Right lung (tissue), 10 donors: ENCODE measurements at places on chromosomes 16 and 17.

DNA sequence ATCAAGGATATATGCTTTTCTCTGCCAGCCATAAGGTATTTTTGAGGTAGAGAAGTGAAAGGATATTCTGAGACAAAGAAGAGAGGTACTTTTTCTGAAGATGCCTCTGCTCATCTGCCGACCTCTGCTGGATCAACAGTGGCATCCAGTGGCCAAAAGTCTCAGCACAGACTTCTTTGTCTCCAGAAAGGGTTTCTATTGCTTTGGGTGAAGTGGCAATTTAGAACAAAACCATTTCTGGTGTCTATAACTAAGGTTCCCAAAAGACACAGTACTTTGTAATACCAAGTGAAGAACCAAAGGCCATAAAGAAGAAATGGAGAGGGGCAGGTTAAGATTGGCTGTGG, 155.2 kb upstream of the C17orf78 start:
- peak; percentile 5 for DNase-seq

DNA sequence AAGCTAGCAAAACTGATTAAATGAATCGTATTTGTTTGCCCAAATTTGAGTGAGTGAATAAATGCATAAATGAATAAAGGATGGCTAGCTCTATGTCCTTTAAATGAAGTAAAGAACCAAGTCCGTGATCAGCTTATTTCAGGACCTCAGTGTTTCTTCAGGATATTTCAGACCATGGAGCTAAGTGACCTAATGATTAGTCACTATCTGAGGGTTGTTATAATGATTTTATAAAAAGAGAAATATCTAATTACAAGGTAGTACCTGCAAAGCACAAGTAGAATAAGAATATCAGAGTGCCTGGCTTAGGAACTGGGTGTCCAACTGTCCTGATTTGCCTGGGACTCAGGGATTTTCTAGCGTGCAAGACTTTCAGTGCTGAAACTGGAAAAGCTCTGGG, 12.5 kb downstream of the KCNJ2 start:
- no peak for DNase-seq

DNA sequence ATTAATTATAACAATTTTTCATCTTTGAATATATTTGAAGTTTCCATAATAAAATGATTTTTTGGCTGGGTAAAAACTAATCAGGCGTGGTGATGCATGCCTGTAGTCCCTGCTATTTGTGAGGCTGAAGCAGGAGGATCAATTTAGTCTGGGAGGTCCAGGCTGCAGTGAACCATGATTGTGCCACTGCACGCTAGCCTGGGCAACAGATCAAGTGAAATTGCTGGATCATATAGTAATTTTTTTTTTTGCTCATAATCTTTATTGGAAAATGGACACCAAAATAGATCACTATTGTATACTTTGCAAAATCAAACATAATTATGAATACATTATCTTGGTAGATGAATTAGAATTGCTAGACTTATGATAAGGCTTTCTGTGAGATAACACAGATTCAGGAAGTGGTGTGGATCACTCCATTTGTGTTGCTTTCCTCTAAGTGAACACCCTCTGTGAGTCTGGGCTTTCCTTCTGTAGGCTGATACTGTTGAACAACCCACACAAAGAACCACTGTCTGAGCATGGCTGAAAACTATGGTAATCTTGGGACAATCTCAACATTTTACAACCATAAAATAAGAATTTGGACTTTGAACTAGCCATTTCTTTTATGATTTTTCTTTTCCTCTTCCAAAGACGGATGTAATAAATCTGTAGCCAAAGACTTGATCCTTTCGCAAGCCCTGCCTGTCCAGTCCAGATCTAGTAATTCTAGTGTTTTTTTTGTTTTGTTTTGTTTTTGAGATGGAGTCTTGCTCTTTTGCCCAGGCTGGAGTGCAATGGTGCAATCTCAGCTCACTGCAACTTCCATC, 5.6 kb upstream of the ST3GAL2 start:
- DNase-seq: no peak

GRCh38 chr16:53094013-53094630, 39.3 kb downstream of the CHD9 start:
- DNase-seq: no peak

- DNase-seq: no peak
These were observed 74.2 kb upstream of the CBX4 start for GRCh38 chr17:79913451-79913850.

DNA sequence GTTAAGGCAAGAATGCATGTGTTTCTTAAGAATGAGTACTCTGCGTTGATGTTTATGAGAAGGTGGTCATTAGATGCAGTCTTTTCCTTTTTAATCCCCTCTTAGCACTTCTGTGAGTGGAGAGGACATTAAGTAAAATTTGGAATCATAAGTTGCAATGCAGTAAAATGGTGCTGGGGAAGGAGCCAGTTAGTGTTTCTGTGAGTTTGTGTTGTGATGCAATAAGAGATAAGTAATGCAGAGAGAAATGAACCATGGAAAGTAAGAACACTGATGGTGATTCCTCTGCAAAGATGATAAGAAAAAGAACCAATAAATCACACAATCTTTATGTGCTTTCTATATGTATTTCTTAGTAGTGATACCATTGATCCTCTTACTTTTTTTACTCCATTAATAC, 20.0 kb downstream of the ABHD15 start:
- DNase-seq: no peak

GRCh38 chr17:43169561-43170139, 1.4 kb upstream of the NBR1 start:
- no peak for DNase-seq

GRCh38 chr17:41308918-41309359, at the start of gene KRTAP16-1:
Gene KRTAP16-1 (minus strand): TSS chr17:41309309. CDS start chr17:41309253, 56 bp downstream.
- no peak for DNase-seq

- no peak for DNase-seq
These were observed 172.5 kb downstream of the GRIN2A start for GRCh38 chr16:10009684-10010083.

DNA sequence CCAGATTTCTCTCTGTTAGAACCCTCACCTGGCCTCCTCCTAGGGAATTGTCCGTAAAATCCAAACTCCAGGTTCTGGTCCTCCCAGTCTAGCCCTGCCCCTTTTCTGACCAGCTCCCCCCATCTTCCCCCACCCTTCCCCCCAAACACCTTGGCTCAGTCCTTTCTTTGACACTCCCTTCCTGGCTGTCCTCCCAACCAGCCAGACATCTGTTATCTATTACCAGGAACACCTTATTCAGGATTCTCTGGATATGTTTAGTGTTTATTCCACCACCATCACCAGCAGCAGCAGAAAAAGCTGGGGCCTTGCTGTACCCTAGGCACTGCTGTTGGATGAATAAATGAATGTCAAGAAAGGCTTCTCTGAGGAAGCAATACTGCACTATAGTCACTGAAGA, 4.0 kb upstream of the CMTM3 start:
- no peak for DNase-seq

DNA sequence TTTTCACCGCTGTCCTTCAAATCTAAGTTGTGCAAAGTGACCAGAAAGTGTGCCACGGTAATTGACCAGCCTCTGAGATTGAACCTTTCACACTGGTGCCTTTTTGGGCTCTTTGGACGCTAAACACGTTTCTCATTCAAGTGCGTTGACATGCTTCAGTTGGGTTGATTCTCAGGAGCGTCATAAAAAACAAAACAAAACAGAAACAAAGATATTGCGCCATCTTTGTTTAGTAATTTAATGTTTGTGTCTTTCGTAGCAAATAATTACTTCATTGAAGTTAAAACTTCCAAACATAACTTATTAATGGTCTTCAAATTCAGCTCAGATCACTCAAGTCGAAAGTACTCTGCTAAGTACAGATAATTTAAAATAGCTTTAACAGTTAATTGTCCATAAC, 80.2 kb downstream of the OR1D5 start:
- no peak for DNase-seq

GRCh38 chr16:68229431-68230175, 6.3 kb downstream of the ESRP2 start:
- DNase-seq: peak; percentile 45

- DNase-seq: no peak
These were observed 100.9 kb downstream of the GRIN2A start for GRCh38 chr16:10081201-10081940.

- no peak for DNase-seq
These were observed 63.5 kb upstream of the CIBAR2 start for GRCh38 chr16:85175724-85176233.

DNA sequence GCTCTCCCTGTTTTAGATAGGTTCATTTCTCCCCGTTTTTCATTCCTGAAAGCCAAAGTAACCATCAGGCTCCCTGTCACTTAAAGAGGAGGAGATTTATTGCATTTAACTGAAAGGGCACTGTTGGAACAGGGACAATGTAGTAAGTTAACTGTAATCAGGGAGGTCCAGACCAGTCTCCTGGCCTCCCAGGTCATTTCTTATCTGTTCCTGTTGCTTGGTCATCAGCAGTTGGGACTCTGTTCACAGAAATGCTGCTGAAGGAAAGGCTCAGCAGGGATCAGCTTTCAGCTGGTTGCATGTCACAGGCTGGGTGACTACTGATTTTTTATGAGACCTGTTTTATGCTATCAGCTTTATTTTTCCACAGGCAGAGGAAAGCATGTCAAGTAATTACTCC, 622.6 kb upstream of the GOT2 start:
- no peak for DNase-seq

DNA sequence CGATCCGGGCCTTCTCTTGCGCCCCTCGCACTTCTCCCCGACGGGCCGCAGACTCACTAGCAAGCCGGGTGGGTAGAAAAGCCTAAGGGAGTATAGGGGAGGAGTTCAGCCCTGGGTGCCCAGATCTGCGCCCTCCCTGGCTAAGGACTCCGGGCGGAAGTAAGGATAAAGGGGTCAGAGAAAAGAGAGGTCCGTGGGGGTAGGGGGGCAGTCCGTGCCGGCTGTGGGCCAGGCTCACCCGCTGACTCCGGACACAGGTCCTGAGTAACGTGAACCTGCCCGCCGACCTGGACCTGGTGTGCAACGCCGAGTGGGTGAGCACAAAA, 1.8 kb downstream of the NAGS start:
- DNase-seq: no peak

DNA sequence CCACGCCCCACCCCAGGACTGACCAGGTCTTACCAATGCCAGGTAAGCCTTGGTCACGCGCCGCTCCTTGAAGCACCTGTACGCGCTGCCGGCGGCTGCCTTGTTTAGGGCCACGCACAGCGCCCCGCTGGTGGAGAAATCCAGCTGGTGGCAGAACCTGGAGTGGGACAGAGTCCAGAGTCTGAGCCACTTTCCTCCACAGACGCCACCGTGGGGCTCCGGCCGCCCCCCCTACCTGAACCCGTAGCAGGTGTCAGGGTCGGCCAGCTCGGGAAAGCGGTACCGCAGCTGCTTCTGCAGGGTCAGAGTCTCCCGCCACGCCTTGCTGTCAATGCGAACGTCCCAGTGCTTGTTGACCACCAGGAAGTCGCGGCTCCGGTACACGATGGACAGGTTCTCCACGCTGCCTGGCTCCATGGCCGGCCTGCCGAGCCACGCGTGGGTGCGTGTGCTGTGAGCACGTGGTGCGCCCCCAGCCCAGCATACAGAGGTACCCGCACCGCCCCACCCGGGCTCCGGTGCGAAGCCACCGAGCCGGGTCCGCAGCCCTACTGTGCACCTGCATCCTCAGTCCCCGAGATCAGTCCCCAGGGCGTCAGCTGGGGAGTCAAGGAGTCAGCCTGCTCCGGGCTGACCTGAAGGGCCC, 737 bp downstream of the RPUSD1 start:
- no peak for DNase-seq

DNA sequence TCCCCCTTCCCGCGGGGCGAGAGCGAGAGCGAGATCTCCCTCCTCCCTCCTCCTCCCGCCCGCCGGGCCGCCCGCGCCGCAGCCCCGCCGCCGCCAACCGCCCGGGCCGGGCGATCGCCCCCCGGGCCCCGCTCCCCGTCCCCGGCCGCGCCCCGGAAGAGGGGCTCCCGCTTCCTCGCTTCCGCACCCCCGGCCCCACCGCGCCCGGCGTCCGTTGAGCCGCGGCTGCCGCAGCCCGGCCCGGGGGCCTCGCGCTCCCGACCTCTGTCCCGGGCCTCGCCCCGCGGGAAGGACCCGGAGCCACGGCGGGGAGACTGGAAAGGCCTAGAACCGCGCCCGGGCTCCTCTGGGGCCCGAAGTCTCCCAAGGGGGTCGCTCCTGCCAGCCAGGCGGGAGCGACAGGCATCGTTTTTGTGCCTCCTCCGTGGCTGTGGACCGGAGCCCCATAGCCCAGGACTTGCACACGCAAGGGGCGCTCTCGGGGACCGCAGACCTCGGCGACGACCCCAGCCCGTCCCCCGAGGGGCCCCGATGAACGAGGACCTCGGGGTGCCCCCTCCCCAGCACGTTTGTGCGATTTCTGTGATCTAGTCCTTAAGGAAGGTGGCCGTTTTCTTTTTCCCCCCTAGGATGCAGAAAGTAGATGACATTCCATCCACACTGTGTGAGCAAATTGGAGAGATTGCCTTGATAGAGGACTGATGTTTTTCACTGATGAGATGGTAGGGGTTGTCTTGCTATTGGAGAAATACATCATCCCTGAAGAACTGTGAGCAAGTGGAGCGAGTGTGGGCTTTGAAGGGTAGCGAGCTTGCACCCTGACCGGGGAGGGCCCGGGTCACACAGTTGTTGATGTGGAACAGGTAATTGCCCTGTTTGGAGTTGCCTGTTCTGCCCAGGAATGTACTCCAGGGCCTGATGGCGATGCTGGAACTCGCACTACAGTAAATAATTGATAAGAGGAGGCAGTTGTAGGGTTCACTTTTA, 611 bp downstream of the BANP start:
- DNase-seq: no peak

DNA sequence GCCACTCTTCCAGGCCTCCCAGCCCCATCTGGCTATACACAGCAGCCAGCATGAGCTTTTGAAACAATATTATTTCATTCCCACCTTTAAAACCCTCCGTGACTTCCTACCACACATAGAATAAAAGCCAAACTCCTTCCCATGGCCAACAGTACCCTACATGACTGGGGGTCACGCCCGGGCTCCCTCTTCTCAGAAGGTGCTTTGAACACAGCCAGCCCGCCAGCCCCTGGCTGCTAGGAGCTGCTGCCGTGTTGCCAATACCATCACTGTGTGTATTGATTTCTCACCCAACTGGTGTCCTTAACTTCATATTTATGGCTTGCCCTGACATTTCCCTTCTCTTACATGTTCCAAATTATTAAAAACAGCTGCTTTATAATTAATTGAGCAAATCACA, 111.2 kb downstream of the GNAO1 start:
- no peak for DNase-seq

- DNase-seq: no peak
These were observed 65.1 kb upstream of the TNRC6C start for GRCh38 chr17:77893144-77894044.

DNA sequence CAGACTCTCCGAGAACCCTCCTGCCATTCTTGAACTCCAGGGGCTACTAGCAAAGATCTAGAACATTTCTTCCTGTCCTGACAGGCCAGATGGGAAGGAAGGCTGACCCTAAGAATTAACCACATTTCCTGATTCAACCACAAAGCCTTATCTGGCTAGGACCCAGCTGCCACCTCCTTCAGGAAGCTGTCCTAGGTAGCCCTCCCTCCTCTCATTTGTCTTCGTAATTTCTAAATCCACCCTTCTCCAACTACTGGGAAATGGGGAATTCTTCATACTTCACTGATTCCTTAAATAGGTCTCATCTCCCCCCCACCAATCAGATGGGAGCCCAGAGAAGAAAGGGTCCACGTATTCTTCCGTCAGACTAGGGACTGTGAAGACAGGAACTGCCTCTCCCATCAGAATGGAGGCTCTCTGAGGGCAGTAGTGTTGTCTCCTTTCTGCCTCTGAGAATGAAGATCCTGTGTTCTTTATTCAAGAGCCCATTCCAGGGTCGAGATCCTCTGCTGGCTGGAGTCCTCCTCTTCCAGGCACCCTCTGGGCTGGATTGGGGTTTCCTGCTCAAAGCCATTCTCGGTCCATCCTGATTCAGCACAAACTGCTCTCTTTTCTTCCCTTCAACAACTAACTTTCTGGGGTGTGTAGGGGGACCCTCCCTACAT, 2.1 kb downstream of the SAMD14 start:
- no peak for DNase-seq

- no peak for DNase-seq
These were observed 9.6 kb downstream of the CA10 start for GRCh38 chr17:52148969-52149351.
